ENCODE measurements at places on chromosomes 2 and 18.

GRCh38 chr2:20282916-20283592, 58.1 kb upstream of the SDC1 start:
- no peak for DNase-seq

- DNase-seq = no peak
Measured at GRCh38 chr18:58787536-58788149, 77.0 kb upstream of the ZNF532 start.

- DNase-seq = no peak
Measured at GRCh38 chr18:21164548-21165095, 53.0 kb upstream of the ROCK1 start.

GRCh38 chr18:74869904-74870863, 272.5 kb downstream of the ZNF407 start:
- DNase-seq = no peak

GRCh38 chr2:167430447-167430846, 542.2 kb downstream of the XIRP2 start:
- no peak for DNase-seq

- DNase-seq = no peak
Measured at GRCh38 chr2:100285691-100286090, 36.6 kb downstream of the LONRF2 start.

DNA sequence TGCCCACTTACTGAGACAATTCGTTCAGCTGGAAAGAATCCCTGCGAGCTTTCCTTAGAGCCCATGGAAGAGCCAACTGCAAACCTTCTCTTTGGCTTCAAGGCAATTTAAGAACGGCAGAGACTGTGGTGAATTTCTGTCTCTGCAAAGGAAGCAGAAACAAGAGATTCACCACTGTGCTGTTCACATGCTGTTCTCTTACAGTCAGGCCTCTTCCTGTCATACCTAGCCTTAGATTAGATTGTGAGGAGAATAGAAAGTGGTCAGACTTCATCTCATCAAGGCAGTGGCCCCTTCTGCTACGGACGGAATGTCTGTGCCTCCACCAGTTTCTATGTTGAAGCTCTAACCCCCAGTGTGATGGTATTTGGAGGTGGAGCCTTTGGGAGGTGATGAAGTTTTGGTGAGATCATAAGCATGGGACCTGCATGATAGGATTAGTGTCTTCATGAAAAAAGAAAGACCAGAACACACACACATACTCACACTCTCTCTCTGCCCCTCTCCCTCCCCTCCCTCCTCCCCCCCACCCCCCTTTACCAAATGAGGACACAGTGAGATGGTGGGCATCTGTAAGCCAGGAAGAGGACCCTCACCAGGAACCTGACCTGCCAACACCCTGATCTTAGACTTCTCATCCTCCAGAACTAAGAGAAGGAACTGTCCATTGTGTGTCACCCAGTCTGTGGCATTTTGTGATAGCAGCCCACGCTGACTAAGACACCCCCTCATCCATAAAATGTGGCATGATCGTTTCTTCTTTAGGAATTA, 45.6 kb upstream of the NRP2 start:
- no peak for DNase-seq

DNA sequence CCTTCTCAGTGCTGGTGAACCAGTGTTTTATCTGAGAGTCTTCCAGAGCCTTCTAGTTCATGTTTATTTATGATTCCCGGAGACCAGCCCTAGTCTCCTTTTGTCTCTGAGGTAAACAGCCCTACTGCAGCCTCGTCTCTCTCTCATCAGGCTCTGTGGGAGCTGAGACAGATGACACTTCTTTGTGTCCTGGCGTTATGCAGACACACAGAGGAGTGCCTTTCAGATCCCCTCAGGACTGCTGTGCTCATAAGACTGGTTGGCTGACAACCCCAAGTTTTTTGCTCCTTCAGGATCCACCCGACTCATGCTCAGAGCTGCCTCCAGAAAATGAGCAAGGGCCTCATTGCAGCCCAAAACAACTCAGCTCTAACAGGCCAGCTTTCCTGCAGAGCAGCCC, 523.8 kb upstream of the SPHKAP start:
- DNase-seq = no peak

DNA sequence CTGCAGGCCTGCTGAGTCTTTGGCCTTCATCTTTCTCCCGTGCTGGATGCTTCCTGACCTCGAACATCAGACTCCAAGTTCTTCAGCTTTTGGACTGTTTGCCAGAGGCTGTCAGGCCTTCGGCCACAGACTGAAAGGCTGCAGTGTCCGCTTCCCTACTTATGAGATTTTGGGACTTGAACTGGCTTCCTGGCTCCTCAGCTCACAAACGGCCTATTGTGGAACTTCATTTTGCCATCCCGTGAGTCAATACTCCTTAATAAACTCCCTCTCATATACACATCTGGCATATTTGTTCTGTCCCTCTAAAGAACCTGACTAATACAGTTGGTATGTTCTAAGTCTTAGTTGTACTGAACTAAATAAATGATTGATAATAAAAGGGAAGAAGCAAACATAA, 702.8 kb upstream of the LINC00305 start:
- no peak for DNase-seq

GRCh38 chr2:168652997-168653921, 149.2 kb upstream of the NOSTRIN start:
- DNase-seq = no peak

GRCh38 chr2:49621016-49621415, 466.7 kb upstream of the FSHR start:
- DNase-seq = no peak

DNA sequence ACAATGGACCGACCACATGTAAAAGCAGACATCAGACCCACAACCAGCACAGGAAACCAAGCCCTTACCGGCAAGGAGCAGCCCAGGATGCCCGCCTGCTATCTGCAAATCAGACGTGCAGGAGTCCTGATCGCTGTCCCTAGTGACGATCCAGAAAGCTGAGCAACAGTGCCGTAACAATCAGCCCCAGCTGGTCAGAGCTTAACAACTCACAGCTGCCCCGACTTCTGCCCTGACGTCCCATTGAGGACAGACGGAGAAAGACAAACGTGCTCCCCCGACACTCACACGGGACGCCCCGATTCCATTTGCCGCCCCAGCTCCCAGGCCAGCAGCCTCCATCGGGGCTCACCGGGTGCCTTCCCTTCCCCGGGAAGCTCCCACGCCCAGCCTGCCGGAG, 39.8 kb upstream of the PXDN start:
- no peak for DNase-seq

DNA sequence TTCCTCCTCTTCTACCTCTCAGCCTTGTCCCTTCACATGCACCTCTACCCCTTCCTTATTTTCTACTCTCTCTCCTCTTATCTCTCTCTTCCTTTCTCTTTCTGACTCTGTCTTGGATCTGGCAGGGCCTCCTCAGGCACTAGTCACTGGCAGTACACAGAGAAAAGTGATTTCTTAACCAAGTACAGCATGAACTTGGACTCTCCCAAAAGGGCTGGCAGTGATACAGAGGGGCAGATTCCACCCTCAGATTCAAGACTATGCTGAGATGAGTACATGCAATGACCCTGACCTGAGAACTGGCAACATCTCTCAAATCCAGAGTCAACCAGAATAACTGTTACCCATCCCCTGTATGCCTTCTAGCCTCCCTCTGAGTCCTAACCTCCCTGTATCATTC, 4.3 kb downstream of the AOX1 start:
- DNase-seq = no peak

- no peak for DNase-seq
Measured at GRCh38 chr18:63789327-63789726, 14.1 kb downstream of the SERPINB7 start.

- no peak for DNase-seq
Measured at GRCh38 chr2:230097424-230097823, 28.7 kb upstream of the SLC16A14 start.

- no peak for DNase-seq
Measured at GRCh38 chr2:44848026-44848425, 93.5 kb upstream of the SIX3 start.
